Neural progenitor cell (in vitro differentiated cells): ENCODE measurements at places on chromosomes 13 and 19. TPM values are rescaled to one million over a fixed set of nuclear protein-coding genes. Genes with fewer than 3 reads are reported as not detected.

KRTDAP gene
- total RNA-seq: not detected in 2 replicates

ZNF529 gene
- 33.7 and 33.9 TPM in 2 replicates for total RNA-seq

BRSK1 gene
- total RNA-seq: 24.1 and 43.1 TPM in 2 replicates

ITPKC gene
- 6.5 and 12.4 TPM in 2 replicates for total RNA-seq

PTPRH gene
- not detected in 2 replicates for total RNA-seq

HIPK4 gene
- 0.34 TPM in 1 of 2 replicates, not detected in the other for total RNA-seq

- peak overlapping the region; percentile 2 for H3K27ac ChIP-seq
- H3K36me3 ChIP-seq: no peaks in the 10 kb centered on the region
- peaks cover 33% of the 10 kb centered on the region for H3K4me1 ChIP-seq
- peak; percentile 47 for DNase-seq
- H3K4me3 ChIP-seq: no peak overlapping the region
Measured at GRCh38 chr13:101331731-101332130, 84.6 kb downstream of the NALCN start.

- H3K4me3 ChIP-seq: no peak overlapping the region
- H3K4me1 ChIP-seq: no peaks in the 10 kb centered on the region
- no peaks in the 10 kb centered on the region for H3K36me3 ChIP-seq
- H3K27me3 ChIP-seq: no peaks in the 10 kb centered on the region
- no peak overlapping the region for H3K27ac ChIP-seq
Measured at GRCh38 chr19:10617409-10618121, 7.8 kb upstream of the SLC44A2 start.

DNA sequence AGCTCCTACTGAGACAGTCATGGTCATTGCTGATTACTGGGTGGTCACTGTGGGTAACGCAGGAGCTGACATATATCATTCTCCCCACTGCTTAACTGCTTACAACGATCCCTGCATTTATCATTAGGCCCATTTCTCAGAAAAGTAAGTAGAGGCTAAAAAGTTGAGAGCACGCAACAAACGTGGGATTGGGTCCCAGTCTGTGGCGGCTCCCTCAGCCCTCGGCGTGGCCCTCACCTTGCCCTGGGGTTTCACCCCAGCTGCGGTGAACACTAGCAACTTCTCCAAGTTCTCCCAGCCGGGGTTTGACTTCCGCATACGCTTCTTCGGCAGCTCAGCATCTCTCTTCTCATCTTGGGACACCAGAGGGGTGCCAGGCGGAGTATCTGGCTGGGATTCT is 2.5 kb downstream of the PNKP start:
- H3K36me3 ChIP-seq: no peaks in the 10 kb centered on the region
- DNase-seq: no peak
- H3K27ac ChIP-seq: no peak overlapping the region
- H3K27me3 ChIP-seq: no peaks in the 10 kb centered on the region

GRCh38 chr19:1509602-1510441 is 3.0 kb downstream of the ADAMTSL5 start:
- H3K4me1 ChIP-seq: peaks cover 13% of the 10 kb centered on the region
- H3K27me3 ChIP-seq: peaks cover 63% of the 10 kb centered on the region
- H3K4me3 ChIP-seq: no peak overlapping the region
- H3K27ac ChIP-seq: no peak overlapping the region
- DNase-seq: no peak
- H3K36me3 ChIP-seq: no peaks in the 10 kb centered on the region

- no peak overlapping the region for H3K4me3 ChIP-seq
- peaks cover 20% of the 10 kb centered on the region for H3K4me1 ChIP-seq
- H3K27ac ChIP-seq: peak overlapping the region; percentile 19
- H3K27me3 ChIP-seq: no peaks in the 10 kb centered on the region
- no peaks in the 10 kb centered on the region for H3K36me3 ChIP-seq
Measured at GRCh38 chr13:73140801-73141200, 82.0 kb downstream of the KLF5 start.

- no peaks in the 10 kb centered on the region for H3K36me3 ChIP-seq
- no peak overlapping the region for H3K4me3 ChIP-seq
- peaks cover 8% of the 10 kb centered on the region for H3K27me3 ChIP-seq
- no peaks in the 10 kb centered on the region for H3K4me1 ChIP-seq
Measured at GRCh38 chr19:49539192-49539952, 11.6 kb downstream of the RCN3 start.
